Activated naive CD4-positive, alpha-beta T cell (primary cell): ENCODE measurements at places on chromosomes 1 and 21.
A peak's percentile ranks its signal among the peaks of the same experiment; 100 is the strongest.

DNA sequence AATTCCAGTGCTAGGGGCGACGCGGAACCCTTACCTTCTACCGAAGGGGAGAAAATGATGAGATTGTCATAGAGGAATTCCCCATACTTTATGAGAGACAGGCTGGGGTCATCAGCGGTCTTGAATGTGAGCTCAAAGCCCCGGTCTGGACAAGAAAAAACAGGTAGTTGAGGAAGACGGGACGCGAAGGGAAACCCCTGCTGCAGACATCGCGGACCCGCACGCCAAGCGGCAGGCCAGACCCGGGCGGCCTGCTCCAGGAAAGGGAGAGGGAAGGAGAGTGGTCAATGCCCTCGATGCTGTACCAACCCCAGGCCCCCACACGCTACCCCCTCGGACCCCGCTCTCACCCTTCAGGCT is 342 bp downstream of the DDOST start:
- DNase-seq, result no peak

- DNase-seq, result no peak
Measured at GRCh38 chr21:27582948-27583430, 616.1 kb upstream of the ADAMTS5 start.

DNA sequence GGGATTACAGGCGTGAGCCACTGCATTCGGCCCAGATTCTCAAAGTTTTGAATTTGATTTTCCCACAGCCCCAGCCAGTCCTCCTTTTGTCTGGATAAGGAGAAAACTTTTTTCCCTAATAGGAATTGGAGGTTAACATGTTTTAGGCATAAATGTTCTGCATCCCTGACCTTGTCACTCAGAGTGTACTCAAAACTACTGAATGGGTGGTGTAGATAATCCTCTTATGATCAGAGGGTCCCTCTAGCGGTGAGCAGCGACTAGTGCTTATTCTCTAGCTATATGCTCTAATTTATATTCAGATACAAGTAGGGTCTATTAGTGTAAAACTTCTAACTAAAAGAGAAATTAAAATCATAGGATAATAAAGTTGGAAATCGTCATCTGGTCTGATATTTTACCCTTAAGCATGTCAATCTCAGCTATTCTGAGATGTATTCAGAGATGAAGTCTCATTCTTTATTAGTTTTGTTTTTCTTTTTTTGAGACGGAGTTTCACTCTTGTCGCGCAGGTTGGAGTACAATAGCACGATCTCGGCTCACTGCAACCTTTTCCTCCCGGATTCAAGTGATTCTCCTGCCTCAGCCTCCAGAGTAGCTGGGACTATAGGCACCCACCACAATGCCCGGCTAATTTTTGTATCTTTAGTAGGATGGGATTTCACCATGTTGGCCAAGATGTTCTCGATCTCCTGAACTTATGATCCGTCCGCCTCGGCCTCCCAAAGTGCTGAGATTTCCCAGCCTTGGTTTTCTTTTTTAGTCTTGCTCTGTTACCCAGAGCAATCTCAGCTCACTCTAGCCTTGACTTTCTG is 2.7 kb upstream of the PSMD4 start:
- peak; percentile 1 for DNase-seq

- DNase-seq, result no peak
Measured at GRCh38 chr1:38068980-38069340, 22.4 kb upstream of the POU3F1 start.

GRCh38 chr1:16244650-16245285 is 7.8 kb upstream of the CPLANE2 start:
- DNase-seq, result no peak

DNA sequence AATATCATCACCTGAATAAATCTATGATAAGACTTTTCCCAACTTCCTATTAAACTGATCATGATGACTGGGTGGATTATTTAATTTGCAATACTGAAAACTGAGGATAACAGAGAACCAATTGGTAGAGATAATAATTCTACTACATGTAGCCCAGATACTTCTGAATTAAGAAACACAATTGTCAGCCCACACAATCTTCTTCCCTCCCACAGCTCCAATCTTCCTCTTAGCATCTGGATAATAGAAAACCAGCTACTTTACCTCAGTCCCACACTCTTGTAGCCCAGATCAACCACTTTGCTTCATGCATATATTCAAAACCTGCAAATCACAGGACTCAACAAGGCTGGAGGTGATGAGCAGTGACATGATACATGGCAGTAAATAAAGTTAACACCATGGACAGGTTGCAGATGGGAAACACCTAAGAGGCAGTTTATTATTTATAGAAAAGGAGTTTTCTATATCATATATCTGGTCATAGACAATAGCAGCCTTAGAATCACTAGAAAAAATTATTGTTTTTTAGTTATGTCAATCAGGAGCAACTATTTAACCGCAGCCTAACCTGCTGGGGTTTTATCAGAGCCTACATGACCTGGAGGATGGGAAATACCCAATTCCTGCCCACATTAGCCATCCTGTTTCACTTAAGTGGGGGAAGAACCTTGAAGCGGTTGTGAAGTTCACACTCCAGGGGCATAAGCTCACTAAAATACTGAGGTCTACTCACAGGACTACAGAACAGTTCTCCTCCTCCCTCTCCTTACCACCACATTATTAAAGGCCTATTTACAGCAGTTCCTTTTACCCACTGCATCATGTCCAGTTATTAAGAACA is 16.7 kb downstream of the FRRS1 start:
- DNase-seq, result no peak

GRCh38 chr1:159012495-159012894 is 2.8 kb downstream of the IFI16 start:
- no peak for DNase-seq

DNA sequence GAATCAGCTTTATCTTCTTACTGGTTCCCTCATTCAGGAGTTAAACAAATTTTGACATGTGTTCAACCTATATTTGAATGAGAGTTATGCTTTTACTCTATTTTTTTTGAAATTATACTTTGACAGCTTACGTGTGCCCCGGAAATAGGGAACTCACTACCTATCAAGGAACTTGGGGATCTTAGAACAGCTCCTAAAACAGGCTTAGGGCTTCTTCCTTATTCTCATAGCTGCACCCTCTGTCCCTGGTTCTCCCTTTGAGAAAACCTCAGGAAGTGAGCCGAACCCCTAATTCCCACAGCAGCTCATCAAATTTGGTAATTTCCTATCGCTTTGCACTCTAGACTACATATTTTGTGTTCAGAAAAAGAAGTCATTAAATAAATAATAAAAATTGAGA is 81.2 kb upstream of the RUNX3 start:
- DNase-seq, result no peak

DNA sequence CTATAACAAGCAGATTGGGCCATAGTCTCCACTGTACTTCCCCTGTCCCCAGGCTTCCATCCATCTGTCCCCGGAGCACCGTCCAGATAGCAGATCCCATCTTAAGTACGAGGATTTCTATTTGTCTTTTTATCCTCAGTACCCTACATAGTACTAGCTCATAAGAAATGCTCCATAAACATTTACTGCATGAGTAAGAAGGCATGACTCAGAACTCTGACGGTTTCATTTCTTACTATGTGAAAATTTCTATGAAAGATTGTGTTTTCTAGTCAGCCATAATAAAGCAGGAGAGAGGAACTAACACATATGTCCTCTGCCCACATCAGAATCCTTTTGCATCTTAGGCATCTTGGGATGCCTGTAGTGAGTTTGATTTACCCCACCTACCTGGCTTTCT is 49.5 kb downstream of the CHD1L start:
- no peak for DNase-seq

DNA sequence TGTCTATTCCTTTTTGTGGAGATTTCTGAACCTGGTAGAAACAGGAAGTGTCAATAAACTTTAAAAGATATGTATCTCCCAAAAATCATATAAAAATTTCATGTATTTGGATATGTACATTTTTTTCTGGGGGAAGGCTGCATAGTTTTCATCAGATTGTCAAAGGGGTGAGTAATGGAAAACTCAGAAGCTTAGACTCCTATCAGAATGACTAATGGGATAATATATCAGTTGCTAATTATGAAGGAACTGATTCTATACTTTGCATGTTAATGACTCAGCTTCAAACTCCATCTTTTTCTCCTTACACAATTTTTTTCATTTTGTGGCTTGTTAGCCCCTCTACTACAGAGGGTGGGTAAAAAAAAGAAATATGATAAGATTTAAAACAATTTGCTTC is 55.9 kb downstream of the GON4L start:
- DNase-seq, result no peak

DNA sequence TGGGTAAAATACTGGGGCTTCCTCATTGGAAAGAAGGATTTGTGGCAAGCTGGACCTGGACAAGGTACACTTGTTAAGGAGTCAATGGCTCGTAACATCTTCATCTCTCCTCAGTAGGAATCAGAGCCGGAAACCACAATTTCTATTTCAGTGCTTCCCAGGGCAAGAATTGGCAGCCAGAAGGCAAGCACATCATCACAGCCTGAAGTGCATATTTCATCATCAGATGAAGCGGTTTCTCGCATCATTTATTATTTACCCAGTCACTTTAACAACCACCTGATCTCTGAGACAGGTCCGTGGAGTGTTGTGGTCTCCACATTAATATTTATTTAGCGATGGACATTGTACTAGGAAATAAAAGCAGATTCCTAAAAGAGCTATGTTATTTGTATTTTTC is 55.0 kb downstream of the KCNJ15 start:
- DNase-seq, result no peak

DNA sequence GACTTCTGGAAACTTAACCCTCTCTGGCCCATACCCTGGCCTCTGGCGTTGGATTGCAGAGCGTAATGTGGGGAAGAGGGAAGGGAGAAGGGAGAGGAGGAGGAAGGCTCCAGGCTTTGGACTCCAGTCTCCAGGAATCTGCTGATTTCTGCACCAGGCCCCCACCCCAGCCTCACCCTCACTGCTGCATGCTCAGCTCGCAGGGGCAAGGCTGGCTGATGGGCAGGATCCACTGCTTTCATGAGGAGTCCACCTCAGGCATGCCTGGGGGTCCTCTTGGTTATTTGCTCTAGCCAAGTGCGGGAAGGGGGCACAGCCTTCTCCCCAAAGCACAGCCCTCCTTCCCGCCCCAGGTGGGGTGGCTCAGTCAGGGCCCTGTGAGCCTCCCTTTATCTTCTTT is 3.7 kb downstream of the OLFML3 start:
- no peak for DNase-seq

- no peak for DNase-seq
Measured at GRCh38 chr1:220119043-220119512, 25.1 kb downstream of the IARS2 start.

DNA sequence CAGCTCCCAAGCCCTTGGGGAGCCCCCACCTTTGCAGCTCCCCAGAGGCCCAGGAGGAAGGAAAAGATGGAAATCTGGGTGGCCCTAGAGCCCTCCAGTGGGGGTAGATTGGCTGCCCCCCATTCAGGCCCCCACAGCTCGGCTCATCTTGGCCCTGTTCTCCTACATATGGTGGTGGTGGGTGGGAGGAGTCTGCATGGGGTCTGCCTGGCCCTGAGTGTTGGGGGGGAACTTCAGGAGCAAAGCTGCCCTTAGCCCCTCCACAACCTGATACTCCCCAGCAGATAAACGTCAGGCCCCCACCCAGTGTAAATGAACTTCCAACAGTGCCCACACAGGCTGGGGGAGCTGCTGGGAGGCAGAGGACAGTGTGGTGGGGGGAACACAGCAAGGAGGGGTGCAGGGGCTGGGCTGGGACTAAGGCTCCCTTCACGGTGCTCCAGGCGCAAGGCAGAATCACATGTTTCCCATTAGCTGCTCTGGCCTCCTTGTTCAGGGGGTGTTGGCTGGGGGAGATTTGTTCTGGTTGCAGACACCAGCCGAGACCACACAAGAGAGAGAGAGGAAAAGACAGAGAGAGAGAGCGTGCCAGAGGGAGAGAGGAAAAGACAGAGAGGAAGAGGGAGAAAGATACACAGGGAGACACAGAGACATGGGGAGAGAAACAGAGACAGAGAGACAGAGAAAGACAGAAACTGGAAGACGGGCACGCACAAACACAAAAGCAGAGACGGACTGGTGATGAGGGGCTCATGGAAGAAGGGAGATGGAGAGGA is 42.6 kb downstream of the AHDC1 start:
- no peak for DNase-seq

GRCh38 chr1:169933984-169934725 is 40.5 kb upstream of the SCYL3 start:
- no peak for DNase-seq

GRCh38 chr1:179881642-179882252 is 338 bp upstream of the TOR1AIP1 start:
- DNase-seq, result no peak

DNA sequence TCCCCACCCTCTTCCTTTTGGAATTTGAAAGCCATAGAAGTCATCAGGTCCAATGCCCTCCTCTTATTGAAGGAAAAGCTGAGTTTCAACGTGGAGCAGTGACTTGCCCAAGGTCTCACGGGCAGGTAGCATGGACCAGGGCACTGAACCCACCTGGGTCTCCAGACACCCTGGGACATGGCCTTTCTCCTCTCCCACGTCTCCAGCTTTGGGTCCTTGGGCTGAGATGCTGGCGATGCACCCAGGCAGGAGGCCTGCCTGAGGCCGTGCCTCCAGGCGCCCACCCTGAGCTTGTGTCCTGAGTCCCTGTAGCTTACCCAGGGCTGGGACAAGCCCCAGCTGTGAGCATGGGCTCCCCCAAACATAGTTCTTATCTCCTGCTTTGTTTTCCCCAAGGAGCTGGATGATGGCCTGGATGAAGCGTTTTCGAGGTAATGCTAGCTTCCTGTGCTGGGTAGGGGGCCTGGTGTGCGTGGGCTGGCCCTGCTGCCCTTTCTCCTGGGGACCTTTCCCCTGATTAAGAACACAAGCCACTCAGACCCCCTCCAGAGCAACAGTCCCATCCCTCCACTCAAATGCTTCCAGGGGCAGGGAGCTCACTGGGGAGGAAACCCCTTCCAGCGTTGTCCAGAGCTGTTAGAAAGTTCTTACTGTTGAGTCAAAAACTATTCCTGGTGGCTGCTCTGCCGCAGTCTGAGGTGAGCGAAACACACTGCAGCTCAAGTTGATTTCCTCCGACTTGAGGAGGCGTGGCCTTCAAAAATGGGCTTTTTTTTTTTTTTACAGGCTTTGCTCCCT is 21.6 kb downstream of the LDLRAP1 start:
- no peak for DNase-seq

- no peak for DNase-seq
Measured at GRCh38 chr1:172727956-172728603, 69.2 kb downstream of the FASLG start.

DNA sequence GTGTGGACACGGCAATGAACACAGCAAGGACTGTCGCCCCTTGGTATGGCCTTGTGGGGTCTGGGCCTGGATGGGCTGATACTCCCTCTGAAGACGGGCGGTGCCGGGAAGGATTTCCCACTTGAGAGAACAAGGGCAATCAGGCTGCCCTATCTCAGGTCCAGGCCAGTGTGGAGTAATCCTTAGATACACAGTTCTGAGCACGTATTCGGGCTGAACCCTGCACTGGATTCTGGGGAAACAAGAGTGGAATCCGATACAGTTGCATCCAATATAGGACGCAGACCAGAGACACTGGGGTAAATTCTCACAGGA is 177.7 kb downstream of the TRABD2B start:
- DNase-seq, result no peak

GRCh38 chr1:58283388-58284224 is 262.9 kb downstream of the OMA1 start:
- no peak for DNase-seq

GRCh38 chr1:203467550-203467921 is 8.1 kb upstream of the PRELP start:
- DNase-seq, result no peak

GRCh38 chr1:230763927-230764591 is 16.9 kb downstream of the CAPN9 start:
- no peak for DNase-seq
